ENCODE measurements at places on chromosomes 6 and 20. TPM values are rescaled to one million over a fixed set of nuclear protein-coding genes. Genes with fewer than 3 reads are reported as not detected.

CALHM5 gene
- 0.12 TPM for polyA plus RNA-seq

RUNX2 gene
- 0.75 TPM for polyA plus RNA-seq

RGS17 gene
- polyA plus RNA-seq, result 4.1 TPM

NNAT gene
- 2.5 TPM for polyA plus RNA-seq

SLC24A3 gene
- 6.5 TPM for polyA plus RNA-seq

GDAP1L1 gene
- not detected for polyA plus RNA-seq

TCF19 gene
- 10.3 TPM for polyA plus RNA-seq

SCRT2 gene
- not detected for polyA plus RNA-seq

LTA gene
- polyA plus RNA-seq, result 0.10 TPM

CGA gene
- not detected for polyA plus RNA-seq

UCKL1 gene
- polyA plus RNA-seq, result 47.3 TPM

EYA2 gene
- 23.6 TPM for polyA plus RNA-seq

HDGFL1 gene
- polyA plus RNA-seq, result not detected

OR12D3 gene
- not detected for polyA plus RNA-seq

MICA gene
- 9.9 TPM for polyA plus RNA-seq

OVOL2 gene
- polyA plus RNA-seq, result 7.3 TPM

RNF144B gene
- 6.5 TPM for polyA plus RNA-seq

TBC1D20 gene
- polyA plus RNA-seq, result 18.1 TPM

PGM3 gene
- polyA plus RNA-seq, result 5.0 TPM

ULBP2 gene
- 5.4 TPM for polyA plus RNA-seq

EYS gene
- polyA plus RNA-seq, result not detected

RHAG gene
- 0.06 TPM for polyA plus RNA-seq

FNDC11 gene
- polyA plus RNA-seq, result 0.07 TPM

MLN gene
- polyA plus RNA-seq, result not detected

NOX3 gene
- polyA plus RNA-seq, result not detected

SIRPD gene
- not detected for polyA plus RNA-seq

FLRT3 gene
- polyA plus RNA-seq, result 0.90 TPM

PACRG gene
- polyA plus RNA-seq, result 0.44 TPM

TCF21 gene
- polyA plus RNA-seq, result 1.9 TPM

TTBK1 gene
- 0.02 TPM for polyA plus RNA-seq

PPP1R14C gene
- 7.8 TPM for polyA plus RNA-seq

HRH3 gene
- not detected for polyA plus RNA-seq

FKBP1C gene
- 1.5 TPM for polyA plus RNA-seq

ELOVL2 gene
- 0.04 TPM for polyA plus RNA-seq

SAMHD1 gene
- 29.2 TPM for polyA plus RNA-seq

AKAP7 gene
- polyA plus RNA-seq, result 2.6 TPM

HCRTR2 gene
- not detected for polyA plus RNA-seq

CCN6 gene
- not detected for polyA plus RNA-seq

PDE10A gene
- 0.21 TPM for polyA plus RNA-seq

PI16 gene
- 1.9 TPM for polyA plus RNA-seq

FGD2 gene
- 4.1 TPM for polyA plus RNA-seq

OOEP gene
- 0.34 TPM for polyA plus RNA-seq

C20orf144 gene
- 0.04 TPM for polyA plus RNA-seq

IER3 gene
- polyA plus RNA-seq, result 187 TPM

GNRH2 gene
- polyA plus RNA-seq, result not detected

MCHR2 gene
- polyA plus RNA-seq, result not detected

APOM gene
- polyA plus RNA-seq, result 4.3 TPM

All from esophagus (tissue), 2 donors.